ENCODE measurements at places on chromosomes 12 and 14.
A peak's percentile ranks its signal among the peaks of the same experiment; 100 is the strongest.

DNA sequence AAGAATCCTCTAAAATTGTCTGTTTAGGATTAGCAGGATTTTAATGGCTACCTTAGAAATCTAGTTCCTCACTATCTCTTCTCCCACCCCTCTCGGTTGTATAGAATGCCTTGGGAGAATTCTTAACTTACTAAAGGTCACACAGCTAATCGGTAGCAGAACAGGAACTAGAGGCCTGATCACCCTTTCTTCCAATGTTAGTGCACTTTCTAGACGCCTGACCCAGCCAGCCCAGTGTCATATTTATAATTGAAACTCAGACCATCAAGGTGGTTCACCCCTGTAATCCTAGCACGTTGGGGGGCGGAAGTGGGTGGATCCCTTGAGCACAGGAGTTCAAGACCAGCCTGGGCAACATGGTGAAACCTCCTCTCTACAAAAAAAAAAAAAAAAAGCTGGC, 1.7 kb downstream of the TIGAR start:
- peaks cover 37% of the 10 kb centered on the region for H3K4me1 ChIP-seq
- peak overlapping the region; percentile 60 for H3K4me3 ChIP-seq
- H3K27ac ChIP-seq, result no peak overlapping the region
- H3K27me3 ChIP-seq, result no peaks in the 10 kb centered on the region
- peaks cover 6% of the 10 kb centered on the region for H3K36me3 ChIP-seq

GRCh38 chr12:92421042-92421441, 275.4 kb upstream of the BTG1 start:
- H3K27ac ChIP-seq, result no peak overlapping the region
- no peak overlapping the region for H3K4me3 ChIP-seq
- H3K36me3 ChIP-seq, result peaks cover 7% of the 10 kb centered on the region
- no peaks in the 10 kb centered on the region for H3K27me3 ChIP-seq

DNA sequence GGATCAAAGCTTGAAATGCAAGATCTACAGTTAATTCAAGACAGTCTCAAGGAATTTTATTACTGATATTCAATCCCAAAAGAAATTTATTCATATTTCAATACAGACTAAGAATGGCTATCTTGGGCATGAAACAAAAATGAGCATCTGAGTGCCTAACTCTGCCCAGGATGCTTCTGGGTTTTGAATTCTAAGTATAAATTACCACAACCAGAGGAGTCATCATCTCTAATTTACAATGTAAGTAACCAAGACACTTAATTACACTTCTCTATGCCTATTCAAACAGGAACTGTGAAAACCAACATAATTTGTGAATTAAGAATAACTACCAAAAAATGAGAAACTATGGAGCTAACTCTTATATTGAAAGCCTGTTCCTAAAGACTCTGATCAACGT, 14.1 kb downstream of the OSBPL8 start:
- peaks cover 9% of the 10 kb centered on the region for H3K36me3 ChIP-seq
- peak; percentile 4 for DNase-seq
- H3K27me3 ChIP-seq, result no peaks in the 10 kb centered on the region
- H3K27ac ChIP-seq, result no peak overlapping the region
- peaks cover 39% of the 10 kb centered on the region for H3K4me1 ChIP-seq
- no peak overlapping the region for H3K4me3 ChIP-seq

DNA sequence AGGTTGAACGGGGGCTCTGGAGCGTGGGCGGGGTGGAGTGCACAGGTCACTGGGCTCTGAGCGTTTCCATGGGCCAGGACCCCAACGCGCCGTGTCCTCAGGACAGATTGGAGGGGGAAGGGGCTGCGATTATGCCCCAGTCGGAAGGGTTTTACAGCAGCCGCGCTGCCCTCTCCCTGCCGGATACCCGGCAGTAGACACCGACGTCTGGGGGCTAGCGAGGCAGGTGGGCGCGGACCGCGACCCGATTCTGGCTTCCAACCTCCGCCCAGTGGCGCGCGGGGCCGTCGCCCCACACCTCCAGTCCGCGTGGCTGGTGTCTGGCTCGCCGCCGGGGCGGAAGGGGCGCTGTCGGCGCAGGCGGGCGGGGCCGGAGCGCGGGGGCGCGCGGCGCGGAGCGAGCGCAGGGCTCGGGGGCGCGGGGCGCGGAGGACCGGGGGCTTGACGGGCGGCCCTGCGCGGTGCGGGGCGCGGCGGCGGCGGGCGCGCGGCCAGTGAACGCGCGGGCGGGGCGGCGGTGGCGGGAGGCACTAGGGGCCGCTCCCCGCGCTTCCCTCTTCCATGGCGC, 2.4 kb upstream of the KIF26A start:
- H3K4me3 ChIP-seq, result no peak overlapping the region
- DNase-seq, result no peak
- peaks cover 33% of the 10 kb centered on the region for H3K27me3 ChIP-seq

- H3K36me3 ChIP-seq, result no peaks in the 10 kb centered on the region
- no peak overlapping the region for H3K27ac ChIP-seq
- no peak overlapping the region for H3K4me3 ChIP-seq
- peaks cover 4% of the 10 kb centered on the region for H3K4me1 ChIP-seq
- H3K27me3 ChIP-seq, result peaks cover 61% of the 10 kb centered on the region
These were observed 3.1 kb downstream of the LRFN5 start for GRCh38 chr14:41609704-41610183.

GRCh38 chr12:20460956-20461355, 92.6 kb downstream of the PDE3A start:
- no peak overlapping the region for H3K27ac ChIP-seq
- no peak for DNase-seq
- H3K27me3 ChIP-seq, result no peaks in the 10 kb centered on the region
- H3K4me1 ChIP-seq, result no peaks in the 10 kb centered on the region
- no peaks in the 10 kb centered on the region for H3K36me3 ChIP-seq

DNA sequence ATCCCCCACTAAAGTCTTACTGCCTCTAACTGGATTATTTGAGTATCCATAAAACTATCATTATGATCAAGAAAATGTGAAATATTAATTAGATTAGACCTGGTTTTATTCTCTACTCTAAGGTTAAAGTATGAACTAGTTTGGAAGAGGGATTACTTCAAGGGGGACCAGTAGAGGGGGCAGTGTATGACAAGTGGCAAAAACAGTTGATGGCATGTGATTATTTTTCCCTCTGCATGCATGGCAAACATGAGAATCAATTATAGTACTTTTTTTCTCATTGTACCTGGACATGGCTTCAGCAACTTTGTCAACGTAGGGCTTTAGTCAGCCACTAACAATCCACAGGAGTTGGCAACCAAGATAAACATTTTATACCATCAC, 145.0 kb upstream of the SLC38A2 start:
- peak overlapping the region; percentile 80 for H3K4me3 ChIP-seq
- H3K27me3 ChIP-seq, result no peaks in the 10 kb centered on the region
- peaks cover 24% of the 10 kb centered on the region for H3K36me3 ChIP-seq
- DNase-seq, result no peak

DNA sequence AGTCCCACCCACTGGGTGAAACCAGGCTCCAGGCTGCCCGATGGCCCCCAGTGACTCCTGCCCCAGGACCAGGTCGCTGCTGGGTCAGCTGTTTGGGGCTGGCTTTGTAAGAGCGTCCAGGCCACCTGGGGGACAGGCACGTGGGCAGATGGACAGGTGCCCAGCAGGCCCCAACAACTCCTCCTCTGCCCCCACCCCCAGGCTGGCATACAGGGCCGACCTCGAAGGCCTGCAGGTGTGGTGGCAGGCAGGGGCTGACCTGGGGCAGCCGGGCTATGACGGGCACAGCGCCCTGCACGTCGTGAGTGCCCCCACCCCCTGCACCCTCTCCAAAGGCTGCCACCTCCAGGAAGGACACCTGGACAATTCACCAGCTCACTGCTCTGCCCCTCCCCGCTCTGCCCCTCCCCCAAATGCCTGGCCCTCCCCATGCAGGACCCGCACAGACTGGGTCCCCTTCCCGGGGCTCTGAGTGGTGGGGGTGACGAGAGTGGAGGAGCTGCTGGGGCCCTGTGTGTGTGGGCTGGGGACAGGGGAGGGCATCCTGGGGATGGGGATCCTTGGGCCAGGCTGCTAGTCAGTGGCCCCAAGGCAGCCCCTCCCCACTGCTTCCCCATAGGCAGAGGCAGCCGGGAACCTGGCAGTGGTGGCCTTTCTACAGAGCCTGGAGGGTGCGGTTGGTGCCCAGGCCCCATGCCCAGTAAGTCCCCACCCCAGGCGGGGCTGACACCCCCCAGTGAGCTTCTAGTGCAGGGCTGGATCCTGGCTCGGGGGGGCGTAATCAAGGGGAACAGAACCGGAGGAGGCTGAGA, 26.0 kb downstream of the ASPG start:
- H3K27me3 ChIP-seq, result peaks cover 10% of the 10 kb centered on the region
- no peaks in the 10 kb centered on the region for H3K4me1 ChIP-seq
- H3K4me3 ChIP-seq, result no peak overlapping the region
- no peaks in the 10 kb centered on the region for H3K36me3 ChIP-seq
- no peak for DNase-seq

DNA sequence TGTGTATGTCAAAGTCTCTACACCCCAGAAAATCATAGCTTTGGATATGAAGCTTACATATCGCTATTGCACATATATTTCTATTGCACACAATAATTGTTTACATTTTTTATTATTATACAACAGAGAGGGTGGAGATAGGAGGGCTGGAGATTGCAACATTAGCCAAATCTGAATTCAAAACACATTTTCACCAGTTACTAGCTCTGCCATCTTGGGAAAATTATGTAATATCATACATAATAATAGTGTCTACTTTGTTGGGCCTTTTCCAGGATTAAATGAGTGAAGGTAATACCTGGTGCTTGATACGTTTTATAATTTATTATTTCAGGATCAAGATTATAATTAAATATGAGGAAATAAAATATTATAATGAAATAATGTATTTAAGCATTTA, 507.4 kb upstream of the TBX3 start:
- no peaks in the 10 kb centered on the region for H3K27me3 ChIP-seq
- no peak overlapping the region for H3K4me3 ChIP-seq
- no peaks in the 10 kb centered on the region for H3K4me1 ChIP-seq
- H3K36me3 ChIP-seq, result no peaks in the 10 kb centered on the region
- no peak for DNase-seq
- no peak overlapping the region for H3K27ac ChIP-seq

DNA sequence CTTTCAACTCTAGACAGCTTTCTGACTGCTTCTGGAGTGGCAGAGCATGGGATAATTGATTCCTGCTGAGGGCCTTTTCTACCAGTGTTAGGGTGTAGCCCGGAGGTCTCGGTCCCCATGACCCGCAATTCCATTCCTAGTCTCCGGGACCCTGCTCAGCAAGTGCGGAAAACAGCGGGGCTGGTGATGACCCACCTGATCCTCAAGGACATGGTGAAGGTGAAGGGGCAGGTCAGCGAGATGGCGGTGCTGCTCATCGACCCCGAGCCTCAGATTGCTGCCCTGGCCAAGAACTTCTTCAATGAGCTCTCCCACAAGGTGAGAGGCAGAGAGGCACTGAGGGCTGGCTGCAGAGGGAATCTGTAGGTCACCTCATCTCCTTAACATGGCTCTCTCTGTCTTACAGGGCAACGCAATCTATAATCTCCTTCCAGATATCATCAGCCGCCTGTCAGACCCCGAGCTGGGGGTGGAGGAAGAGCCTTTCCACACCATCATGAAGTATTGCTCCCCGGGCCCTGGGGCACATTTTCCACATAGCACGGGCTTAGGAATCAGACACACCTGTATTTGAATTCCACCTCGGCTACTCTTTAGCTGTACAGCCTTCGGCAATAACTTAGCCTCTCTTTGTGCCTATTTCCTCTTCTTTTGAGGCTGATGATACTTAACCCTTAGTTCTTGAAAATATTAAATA, 5.6 kb upstream of the GAPDH start:
- peaks cover 86% of the 10 kb centered on the region for H3K36me3 ChIP-seq
- H3K27ac ChIP-seq, result peak overlapping the region; percentile 51
- DNase-seq, result no peak
- no peaks in the 10 kb centered on the region for H3K27me3 ChIP-seq
- peaks cover 21% of the 10 kb centered on the region for H3K4me1 ChIP-seq

DNA sequence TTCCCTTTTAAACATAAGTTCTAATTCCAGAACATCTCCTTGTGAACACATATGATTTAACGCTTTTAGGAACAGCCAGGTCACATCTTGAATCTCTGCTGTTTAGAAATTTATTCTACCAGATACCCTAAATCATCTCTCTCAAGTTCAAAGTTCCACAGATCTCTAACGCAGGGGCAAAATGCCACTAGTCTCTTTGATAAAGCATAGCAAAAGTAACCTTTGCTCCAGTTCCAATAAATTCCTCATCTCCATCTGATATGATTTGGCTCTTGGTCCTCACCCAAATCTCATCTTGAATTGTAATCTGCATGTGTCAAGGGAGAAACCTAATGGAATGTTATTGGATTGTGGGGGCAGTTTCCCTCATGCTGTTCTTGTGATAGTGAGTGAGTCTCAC, 96.3 kb upstream of the PLEKHA5 start:
- DNase-seq, result no peak
- no peaks in the 10 kb centered on the region for H3K36me3 ChIP-seq
- no peak overlapping the region for H3K4me3 ChIP-seq
- H3K27me3 ChIP-seq, result no peaks in the 10 kb centered on the region

DNA sequence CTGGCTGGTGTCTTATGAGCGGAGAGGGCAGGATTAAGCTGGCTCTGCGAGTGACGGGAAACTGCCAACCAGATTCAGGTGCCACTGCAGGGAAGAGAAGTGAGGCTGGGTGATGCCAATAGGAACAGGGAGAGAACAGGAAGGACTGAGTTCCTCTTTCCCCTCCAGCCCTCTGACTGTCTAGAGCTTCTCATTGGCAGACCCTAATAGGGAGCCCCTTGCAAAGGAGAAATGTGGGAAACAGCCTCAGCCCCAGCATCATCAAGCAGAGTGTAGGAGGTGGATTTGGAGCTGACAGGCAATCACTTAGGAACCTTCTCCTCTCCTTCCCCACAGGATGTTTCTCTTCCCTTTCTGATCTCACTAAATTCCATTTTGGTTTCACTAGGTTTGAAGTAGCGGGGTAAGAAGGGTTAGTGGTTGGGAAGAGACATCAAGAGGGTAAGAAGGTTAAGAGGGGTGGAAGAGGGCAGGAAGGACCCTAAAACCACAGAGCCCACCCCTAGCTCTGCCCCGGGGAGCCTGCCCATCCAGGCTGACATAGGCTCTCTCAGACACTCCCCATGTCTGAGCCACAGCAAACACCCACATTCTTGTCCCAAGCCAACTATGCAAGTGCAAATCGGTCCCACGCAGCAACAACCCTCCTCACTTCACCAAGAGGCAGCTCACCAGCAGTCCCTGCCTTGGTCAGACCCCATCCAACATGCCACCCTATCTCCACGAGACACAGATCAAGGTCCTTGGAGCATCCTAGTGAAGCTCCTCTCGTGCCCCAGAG, 111.1 kb downstream of the STAB2 start:
- H3K4me3 ChIP-seq, result no peak overlapping the region
- H3K4me1 ChIP-seq, result no peaks in the 10 kb centered on the region
- no peaks in the 10 kb centered on the region for H3K36me3 ChIP-seq
- H3K27me3 ChIP-seq, result peaks cover 11% of the 10 kb centered on the region
- no peak for DNase-seq
- peak overlapping the region; percentile 9 for H3K27ac ChIP-seq

- H3K27ac ChIP-seq, result no peak overlapping the region
- no peak for DNase-seq
- no peaks in the 10 kb centered on the region for H3K36me3 ChIP-seq
- H3K27me3 ChIP-seq, result no peaks in the 10 kb centered on the region
- H3K4me3 ChIP-seq, result no peak overlapping the region
These were observed 28.4 kb upstream of the NOVA1 start for GRCh38 chr14:26626256-26626655.

Measured in activated CD4-positive, alpha-beta T cell treated with anti-CD3 and anti-CD28 coated beads, Interleukin-2, amount 10 ng/mL, durations not matched to agents 24 days and 14 days (primary cell).